Activated CD4-positive, alpha-beta T cell treated with anti-CD3 and anti-CD28 coated beads, Interleukin-2, amount 50 U/mL, for 1 hour (primary cell): ENCODE measurements at places on chromosomes 2 and 18.

GRCh38 chr2:26080356-26080755 is 46.5 kb downstream of the RAB10 start:
- DNase-seq: no peak

DNA sequence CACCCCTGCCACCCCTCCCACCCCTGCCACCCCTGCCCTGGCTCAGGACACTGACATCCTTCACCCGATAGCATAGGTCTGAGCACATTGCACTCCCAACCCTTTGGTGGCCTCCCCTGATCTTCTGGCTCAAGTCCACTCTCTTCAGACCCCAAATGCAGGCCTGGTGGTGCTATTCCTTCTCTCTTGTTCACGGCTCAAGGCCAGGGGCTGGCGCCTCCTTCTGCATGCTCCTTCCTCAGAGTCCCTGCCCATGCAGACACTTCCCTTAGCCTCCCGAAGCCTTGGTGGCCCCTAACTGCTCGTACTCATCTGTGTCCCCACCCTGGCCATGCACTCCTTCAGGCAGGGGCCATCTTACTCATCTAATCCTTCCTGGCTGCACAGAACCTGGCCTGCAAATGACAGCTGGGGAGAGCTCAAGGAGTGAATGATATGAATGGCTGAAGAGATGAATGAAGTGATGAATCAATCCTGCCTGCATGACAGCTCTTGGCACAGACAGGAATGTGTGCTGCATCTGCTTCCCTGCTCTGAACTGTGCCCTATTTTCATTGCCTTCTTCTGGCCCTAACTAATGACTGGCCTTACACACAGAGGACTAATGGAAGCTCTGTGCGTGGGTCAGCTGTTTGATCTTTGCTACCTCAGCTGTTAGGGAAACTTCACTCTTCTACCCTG is 290.8 kb downstream of the DYSF start:
- DNase-seq: no peak

DNA sequence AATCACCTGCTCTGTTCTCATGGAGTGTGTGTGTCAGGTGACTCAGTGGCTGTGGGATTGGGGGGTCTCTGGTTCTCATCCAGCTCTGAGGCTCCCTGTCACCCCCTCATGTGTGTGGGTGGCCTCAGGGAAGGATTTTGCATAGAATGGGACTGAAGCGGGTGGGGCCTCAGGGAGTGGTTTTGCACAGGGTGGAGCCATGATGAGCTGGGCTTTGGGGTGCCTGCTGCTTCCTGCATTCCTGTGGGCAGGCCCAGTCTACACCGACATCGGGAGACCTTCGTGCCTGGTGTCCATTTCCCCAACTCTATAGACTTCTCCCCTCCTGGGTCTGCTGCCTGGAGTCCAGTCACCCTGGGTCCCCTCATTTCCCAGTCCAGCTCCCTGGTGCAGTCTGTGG is 59.7 kb downstream of the VAPA start:
- no peak for DNase-seq

DNA sequence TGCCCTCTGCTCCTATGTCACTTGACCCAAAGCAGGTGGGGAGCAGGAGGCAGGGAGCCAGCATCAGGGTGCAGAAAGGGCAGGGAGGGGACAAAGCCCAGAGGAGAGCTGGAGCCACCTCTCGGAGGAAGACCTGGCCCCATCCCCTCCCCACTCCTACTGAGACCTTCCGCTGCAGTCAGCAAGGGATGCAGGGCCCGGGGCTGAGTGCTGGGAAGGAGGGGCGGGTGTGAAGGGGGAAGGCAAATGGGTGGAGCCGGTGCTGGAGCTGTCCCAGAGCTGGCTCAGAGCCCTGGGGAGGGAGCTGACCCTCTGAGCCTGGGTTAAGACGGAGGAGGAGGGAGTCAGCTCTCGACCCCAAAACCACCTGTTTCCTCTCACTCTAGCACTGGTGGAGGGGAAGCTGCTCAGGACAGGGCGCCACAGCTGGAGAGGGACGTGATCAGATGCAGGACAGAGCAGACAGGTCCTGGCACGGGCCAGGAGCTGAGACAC is 33.8 kb downstream of the HS1BP3 start:
- no peak for DNase-seq

DNA sequence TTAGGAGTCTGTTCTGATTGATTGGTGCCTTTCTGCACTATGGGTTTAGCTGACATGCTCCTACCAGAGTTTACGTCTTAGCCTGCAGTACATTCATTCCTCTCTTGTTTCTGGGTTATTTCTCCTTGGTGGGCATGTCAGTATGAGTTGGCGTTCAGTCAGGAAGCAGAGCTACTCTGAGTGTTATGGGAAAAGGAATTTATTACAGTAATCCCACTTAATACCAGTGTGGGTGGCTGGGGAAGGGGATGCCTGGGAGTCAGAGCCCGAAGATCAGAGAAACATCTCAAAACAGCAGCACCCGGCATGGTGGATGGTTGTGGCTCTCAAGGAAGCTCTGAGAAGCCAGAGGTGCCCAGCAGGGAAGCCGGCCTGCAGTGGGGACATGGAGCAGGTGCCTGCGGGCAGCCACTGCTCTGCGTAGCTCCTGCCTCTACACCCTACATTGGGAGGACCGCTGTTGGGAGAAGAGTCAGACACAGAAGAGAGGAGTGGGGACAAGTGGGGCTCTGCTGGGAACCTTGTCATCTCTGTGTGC is 48.9 kb downstream of the RAB31 start:
- no peak for DNase-seq

GRCh38 chr2:29129586-29130281 is 14.5 kb downstream of the CLIP4 start:
- DNase-seq: no peak

DNA sequence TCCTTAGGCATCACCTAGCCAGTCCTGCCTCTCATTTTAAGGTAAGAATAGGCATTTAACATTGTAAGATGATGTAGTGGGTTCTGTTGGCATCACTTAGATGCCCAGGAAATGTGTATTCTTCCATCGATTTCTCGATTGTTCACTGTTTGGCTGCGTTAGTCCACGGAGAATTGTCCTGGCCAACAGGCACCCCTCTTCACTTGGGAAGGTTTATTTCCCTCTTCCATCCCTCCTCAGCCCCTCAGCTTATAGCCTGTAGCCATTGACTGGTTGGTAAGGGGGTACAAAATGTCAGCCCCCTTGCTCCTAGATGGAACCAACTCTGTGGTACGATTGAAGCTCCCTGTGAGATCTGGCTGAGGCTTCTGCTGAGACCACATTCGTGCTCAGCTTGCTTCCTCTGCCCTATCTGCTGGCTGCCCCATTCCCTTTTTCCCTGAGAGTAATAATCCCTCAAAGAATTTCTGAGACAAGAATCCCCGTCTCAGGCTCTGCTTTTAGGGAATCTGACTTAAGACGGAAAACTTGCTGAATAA is 43.4 kb downstream of the PLEKHA3 start:
- DNase-seq: no peak

DNA sequence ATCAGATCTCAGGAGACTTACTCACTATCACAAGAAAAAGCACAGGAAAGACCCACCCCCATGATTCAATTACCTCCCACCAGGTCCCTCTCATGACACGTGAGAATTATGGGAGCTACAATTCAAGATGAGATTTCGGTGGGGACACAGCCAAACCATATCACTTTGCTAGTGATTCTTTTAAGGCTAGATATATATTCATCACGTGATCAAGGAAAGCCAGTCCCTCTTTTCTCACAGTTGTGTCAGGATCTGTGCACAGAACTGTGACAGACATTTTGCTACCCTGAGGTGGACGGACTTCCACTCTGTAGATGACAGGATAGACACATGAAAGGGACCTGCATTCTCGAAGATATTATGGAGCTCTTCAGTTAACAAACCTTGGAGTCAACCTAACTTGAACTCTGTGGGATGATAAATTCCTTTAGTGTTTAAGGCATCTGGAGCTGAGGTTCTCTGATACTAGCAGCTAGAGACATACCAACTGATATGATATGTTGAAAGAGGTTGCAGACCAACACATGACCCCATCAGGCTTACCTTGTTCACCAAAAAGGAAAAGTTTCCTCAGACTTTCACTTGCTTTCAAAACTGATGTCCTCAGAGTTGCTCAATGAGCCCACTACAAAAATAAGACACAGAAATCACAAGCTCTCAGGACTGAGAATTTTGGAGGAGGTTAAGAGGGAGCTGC is 66.3 kb upstream of the SCG2 start:
- no peak for DNase-seq

DNA sequence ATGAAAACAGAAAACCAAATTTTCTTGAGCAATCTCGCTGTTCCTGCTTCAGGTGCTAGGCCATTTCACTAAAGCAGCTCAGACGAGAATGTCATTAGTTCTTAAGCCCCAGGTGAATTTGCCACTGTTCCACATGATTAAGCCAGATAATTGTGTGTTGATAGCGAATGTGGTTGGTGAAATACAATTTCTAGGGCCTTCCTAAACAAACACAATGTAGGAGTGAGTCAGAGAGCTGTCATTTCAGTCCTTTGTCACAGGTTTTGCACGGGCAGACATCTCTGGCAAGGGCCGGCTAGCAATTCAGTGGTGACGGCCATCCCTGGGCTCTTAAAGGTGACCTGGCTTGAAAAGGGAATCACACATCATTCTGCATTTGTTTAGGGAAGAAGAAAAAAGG is 170.7 kb downstream of the TMEM182 start:
- no peak for DNase-seq

- DNase-seq: no peak
These were observed 214.7 kb downstream of the TGIF1 start for GRCh38 chr18:3664563-3665178.

DNA sequence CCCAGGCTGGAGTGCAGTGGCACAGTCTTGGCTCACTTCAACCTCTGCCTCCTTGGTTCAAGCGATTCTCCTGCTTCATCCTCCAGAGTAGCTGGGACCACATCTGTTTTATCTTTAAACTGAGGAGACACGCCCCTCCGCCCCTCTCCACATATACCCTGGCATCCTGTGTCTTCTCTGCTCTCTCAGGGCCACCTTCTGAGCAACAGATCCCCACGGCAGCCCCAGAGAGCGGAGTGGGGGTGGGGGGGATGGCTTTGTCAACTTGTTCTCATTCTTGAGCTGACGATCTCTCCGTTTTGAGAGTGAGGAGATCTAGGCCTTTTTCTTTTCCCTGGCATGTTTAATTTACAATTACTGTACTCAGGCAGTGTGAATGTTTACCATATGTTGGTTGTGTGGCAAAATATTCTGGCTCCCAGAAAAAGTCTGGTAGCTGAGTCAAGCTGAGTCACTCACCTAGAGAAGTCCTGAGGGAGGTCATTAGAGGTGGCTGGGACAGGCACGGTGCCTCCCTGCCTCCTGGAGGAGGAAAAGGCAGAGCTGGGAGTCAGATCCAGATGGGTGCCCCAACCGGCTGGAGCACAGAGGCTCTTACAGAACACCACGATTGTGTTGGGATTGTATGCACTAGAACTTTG is 19.5 kb upstream of the ID2 start:
- DNase-seq: no peak

DNA sequence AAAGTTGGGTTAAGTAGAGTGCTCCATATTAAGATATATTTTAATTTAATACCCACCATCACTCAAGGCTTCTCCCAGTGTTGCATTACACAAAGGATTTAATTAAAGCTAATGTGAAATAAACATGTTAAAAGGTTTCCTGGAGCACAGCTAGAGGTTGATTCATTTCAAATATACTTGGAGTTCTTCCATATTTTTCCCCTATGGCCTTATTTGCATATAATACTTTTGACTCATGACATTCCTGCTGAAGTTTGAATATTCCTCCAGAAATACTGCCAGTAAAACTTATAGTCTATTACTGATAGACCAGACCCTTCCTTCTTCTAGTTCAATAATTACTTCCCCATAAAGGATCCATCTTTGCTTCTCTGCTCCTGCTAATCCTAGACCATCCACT is 227.5 kb downstream of the GULP1 start:
- DNase-seq: no peak

DNA sequence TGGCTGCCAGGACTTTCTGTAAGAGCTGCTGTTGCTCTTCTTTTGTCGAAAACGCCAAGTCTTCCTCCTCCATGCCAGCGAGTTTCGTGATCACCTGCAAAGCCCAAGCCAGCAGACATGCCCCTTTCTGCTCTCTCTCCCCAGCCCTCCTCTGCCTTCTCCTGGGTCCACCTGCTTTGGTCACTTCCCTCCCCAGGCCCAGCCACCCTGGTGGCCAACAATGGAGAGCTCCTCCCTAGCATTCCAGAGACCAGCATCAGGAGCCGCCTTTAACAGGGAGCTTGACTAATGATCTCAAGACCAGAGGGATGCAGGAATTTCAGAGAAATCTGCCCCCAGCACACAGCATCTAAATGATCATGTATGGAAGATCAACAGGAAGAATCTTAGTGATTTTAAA is 34.6 kb downstream of the ERCC3 start:
- no peak for DNase-seq

DNA sequence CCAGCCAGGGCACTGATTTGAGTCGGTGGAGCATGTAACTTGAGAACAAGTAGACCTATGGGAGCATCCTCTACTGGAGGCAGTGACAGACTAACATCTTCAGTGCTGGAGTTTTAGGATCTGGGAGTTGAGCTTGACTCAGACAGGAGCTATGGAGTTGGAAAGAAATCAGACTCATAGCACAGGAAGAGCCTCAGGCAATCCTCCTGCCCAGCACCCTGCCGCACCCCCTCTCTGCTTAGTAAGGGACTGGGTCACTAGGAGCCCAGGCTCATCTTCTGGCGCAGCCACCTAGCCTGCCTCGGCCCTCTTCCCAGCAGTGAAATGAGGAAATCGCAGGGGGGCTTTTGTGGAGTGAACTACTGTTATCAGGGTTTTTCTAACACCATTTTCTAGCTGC is 3.6 kb downstream of the ARID5A start:
- no peak for DNase-seq

DNA sequence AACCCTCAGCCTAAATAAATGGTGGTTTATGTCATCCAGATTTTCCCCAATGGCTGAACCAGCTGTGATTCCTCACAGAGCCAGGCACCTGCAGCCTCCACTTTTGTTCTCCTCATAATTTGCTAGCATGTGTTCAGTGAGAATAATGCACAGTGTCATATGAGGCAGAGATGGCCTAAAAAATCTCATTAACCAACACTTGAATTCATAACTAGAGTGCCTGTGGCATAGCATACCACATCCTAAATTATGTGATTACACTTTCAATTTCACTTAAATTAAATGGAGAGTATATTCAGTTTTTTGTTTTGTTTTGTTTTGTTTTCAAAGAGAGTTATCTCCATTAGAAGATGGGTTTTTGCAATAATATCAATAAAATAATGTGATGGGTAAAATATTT is 488.0 kb downstream of the CBLN2 start:
- DNase-seq: no peak

- DNase-seq: no peak
These were observed 201.8 kb downstream of the EPHA4 start for GRCh38 chr2:221370076-221370856.

DNA sequence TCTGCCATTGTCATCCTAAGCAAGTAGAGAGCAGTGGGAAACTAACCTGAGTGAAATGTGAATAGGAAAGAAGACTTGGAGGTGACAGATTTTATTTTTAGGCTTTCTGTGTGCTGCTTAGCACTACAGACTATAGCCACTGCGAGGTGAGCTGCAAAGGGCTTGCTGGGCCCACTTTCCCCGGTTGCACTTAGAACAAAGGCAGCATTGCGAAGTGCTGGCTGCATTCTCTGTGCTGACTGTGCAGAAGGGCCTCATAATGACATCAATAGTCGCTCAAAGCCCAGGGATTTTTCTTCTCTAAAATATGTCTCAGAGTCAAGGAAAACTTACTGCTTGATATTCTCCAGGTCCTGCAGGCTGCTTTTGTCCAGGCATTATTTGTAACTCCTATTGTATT is 592.1 kb downstream of the TDRD15 start:
- no peak for DNase-seq

- DNase-seq: no peak
These were observed 502.2 kb downstream of the NRXN1 start for GRCh38 chr2:50529600-50530218.

GRCh38 chr2:53148221-53148620 is 619.4 kb upstream of the CHAC2 start:
- no peak for DNase-seq
